Mammary microvascular endothelial cell (primary cell): ENCODE measurements at places on chromosomes 16 and 17. TPM values are rescaled to one million over a fixed set of nuclear protein-coding genes. Genes with fewer than 3 reads are reported as not detected.

COIL gene
- 11.4 and 13.9 TPM in 2 replicates for total RNA-seq

PTX4 gene
- total RNA-seq: 0.20 TPM in 1 of 2 replicates, not detected in the other

RASD1 gene
- 3.8 TPM in 2 replicates for total RNA-seq

CCR7 gene
- not detected in 2 replicates for total RNA-seq

LGALS9B gene
- not detected in 2 replicates for total RNA-seq
